Stimulated activated CD4-positive, alpha-beta T cell treated with anti-CD3 and anti-CD28 coated beads, Interleukin-4, amount 100 ng/mL, for 48 hours (primary cell): ENCODE measurements at places on chromosomes 16 and 17.

DNA sequence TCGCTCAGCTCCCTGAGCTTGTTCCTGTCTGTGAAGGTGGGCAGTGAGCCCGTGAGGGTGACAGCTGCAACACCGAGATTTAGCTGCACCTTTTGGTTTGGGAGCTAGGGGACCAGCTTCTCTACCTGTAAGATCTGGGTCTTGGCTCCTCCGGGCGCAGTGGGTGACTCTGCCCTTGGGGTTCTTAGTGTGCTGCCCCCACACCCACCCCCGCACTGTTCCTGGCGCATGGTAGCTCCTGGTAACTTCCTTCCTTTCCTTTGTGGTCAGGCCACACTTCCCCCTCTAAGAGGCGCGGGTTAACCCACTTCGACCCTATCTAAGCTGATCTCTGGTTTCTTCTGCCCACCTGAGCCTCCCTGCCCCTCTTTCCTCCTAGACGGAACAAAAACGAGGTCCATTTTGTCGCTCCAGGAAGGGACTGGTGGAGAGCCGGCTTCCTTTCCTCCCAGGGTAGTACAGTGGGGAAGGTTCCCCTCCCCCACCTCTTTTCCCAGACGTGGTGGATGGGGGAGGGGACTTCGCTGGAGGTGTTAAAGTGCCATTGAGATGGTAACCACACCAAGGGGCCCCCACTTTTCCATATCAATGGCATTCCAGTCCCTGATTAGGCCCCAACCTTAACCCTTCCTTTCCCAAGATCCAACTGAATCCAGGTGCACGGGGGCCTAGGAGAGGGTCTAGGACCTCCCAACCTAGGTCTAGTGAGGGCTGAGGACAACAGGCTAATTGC lies 4.6 kb upstream of the CLDN9 start:
- DNase-seq, result no peak

- no peak for DNase-seq
Observed at GRCh38 chr16:28897826-28898225, 19.5 kb downstream of the ATP2A1 start.

DNA sequence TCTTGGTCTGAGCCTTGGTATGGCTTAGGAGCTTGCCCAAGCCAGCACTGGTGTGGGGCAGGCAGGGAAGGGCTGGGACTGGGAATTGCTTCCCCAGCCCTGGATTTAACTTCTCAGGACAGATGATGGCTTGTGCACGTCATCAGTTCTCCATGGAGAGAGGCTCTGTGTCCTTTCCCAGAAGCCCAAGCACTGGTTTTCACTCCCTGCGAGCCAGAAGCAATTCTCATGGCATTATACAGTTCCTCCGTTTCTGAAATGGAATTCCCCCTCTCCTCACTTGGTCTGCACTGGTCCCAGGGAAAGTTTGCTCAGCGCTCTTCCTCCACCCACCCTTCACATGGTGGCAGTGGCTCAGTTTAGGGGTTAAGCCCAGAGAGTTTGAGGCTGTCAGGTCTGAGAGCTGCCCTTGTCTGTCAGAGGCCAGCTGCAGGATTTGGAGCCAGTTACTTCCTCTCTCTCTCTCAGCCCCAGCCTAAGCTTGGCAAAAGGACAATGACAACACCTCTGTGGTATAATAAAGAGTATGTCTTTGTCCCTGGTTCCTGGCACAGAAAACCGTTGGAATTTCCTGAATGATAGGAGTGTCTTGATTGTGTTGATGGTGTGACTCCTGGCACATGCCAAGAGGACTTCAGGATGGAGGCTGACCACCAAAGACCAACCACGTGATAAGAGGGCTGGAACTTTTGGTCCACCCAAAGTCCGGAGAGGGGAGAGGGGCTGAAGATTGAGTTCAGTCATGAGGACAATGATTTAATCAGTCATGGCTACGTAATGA lies 219.6 kb upstream of the TNRC6C start:
- DNase-seq, result no peak

- no peak for DNase-seq
Observed at GRCh38 chr16:12063004-12063395, 86.5 kb downstream of the SNX29 start.

DNA sequence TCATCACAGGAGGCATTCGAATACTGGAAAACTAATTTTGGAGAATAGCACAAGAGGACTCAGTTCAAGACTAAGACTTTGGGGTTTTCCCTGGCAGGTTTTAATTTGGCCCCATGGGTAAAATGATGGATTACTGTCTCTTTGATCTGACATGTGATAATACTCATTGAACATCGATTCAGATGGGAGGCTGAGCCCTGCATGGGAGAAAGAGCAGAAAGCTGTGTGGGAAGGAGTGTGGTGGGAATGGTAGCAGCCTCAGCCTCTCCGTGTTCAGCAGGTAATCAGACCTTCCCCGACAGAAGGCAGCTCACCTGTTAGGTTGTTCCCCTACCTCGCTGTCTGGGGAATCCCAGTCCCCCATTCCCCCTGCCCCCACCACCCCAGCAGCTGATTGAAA lies 124.7 kb upstream of the TNRC6C start:
- no peak for DNase-seq

GRCh38 chr16:87395181-87395842 lies 3.2 kb downstream of the MAP1LC3B start:
- DNase-seq, result no peak

GRCh38 chr17:48787828-48788227 lies 29.2 kb downstream of the TTLL6 start:
- no peak for DNase-seq

GRCh38 chr16:85293904-85294642 lies 181.8 kb upstream of the CIBAR2 start:
- DNase-seq, result no peak

- DNase-seq, result peak; percentile 26
Observed at GRCh38 chr16:10949424-10949970, 5.1 kb downstream of the CLEC16A start.

GRCh38 chr16:58499615-58500351 lies at the start of gene NDRG4:
TSS of gene NDRG4 (plus strand) at chr16:58500143. CDS start at chr16:58500249, 106 bp downstream.
- DNase-seq, result no peak

- no peak for DNase-seq
Observed at GRCh38 chr16:15572329-15573001, 70.5 kb downstream of the MARF1 start.

- DNase-seq, result no peak
Observed at GRCh38 chr17:57102122-57102521, 17.1 kb downstream of the AKAP1 start.

- DNase-seq, result no peak
Observed at GRCh38 chr17:28724500-28725165, 1.4 kb downstream of the TLCD1 start.

DNA sequence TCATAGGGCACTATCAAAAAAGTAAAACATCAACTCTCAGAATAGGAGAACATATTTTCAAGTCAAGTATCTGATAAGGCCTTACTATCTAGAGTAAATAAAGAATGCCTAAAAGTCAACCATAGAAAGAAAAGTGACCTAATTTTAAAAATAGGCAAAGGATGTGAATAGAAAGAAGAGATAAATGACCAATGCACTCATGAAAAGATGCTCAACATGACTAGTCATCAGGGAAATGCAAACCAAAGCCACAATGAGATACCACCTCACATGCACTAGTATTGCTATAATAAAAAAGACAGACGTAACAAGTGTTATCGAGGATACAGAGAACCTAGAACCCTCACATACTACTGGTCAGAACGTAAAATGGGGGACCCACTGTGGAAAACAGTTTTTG lies 90.8 kb downstream of the DYNLRB2 start:
- no peak for DNase-seq

- no peak for DNase-seq
Observed at GRCh38 chr17:29085223-29085622, 42.3 kb downstream of the PIPOX start.

- no peak for DNase-seq
Observed at GRCh38 chr17:42571435-42572225, 4.7 kb downstream of the MLX start.

GRCh38 chr17:15941781-15942180 lies 3.1 kb upstream of the ADORA2B start:
- DNase-seq, result no peak

GRCh38 chr16:52912565-52913173 lies 140.0 kb downstream of the CHD9NB start:
- peak; percentile 15 for DNase-seq

DNA sequence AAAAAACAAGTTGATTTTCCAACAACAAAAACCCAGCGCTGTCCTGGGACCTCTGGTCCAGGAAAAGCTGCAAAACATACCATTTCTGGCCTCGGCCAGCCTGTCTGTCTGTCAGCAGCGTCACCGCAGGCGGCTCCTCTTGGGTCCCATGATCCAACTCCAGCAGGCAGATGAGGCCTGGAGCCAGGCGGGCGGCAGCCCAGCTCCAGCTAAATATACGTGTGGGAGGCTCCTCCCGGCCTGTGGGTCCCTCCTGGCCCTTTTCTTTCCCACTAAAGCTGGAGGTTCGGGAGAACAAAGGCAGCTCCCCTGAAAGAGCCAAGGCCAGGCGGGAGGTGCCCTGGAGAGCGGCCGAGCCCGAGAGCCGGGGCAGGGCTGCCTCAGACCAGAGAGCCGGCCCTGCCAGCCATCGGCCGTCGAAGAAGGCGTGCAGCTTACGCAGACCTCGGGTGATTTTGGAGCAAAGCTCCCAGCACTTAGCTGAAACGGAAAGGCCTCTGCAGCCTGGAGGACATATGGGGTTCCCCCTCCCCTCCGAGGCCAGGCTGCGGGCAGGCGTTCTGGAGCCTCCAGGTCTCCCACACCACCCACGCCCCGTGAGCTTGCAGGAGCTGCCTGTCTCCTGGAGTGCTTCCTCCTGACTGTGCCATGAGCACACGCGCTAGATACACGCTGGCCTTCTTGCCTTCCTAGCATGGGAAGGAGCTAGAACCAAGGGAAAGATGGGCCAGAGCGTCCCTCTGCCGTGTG lies 19.9 kb upstream of the JPH3 start:
- no peak for DNase-seq

GRCh38 chr16:85998171-85998867 lies 99.4 kb downstream of the IRF8 start:
- DNase-seq, result no peak

DNA sequence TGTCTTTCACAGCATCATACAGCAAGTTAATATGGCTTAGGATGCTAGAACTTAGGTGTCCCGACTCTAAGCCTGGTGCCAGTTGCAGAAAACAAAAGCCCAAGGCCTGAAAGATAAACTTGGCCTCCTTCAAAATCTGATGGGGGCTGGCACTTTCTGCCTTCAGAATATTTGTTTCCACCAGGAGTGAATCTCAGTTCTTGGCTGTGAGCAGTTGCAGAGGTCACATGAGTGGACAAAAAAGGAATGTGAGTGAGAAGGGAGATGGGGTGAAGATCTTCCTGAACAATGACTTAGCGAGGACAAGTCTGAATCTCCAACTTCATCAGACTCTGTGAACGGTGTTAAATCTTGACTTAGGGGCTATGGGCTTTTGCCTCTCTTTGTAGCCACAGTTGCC lies 46.6 kb downstream of the HOXB1 start:
- no peak for DNase-seq

- no peak for DNase-seq
Observed at GRCh38 chr17:62718429-62718828, 89.7 kb downstream of the MARCHF10 start.

GRCh38 chr16:68548947-68549346 lies 9.9 kb downstream of the ZFP90 start:
- DNase-seq, result no peak

GRCh38 chr16:11819798-11820197 lies 22.7 kb upstream of the ZC3H7A start:
- no peak for DNase-seq

- no peak for DNase-seq
Observed at GRCh38 chr16:56610609-56611111, 2.3 kb downstream of the MT2A start.

DNA sequence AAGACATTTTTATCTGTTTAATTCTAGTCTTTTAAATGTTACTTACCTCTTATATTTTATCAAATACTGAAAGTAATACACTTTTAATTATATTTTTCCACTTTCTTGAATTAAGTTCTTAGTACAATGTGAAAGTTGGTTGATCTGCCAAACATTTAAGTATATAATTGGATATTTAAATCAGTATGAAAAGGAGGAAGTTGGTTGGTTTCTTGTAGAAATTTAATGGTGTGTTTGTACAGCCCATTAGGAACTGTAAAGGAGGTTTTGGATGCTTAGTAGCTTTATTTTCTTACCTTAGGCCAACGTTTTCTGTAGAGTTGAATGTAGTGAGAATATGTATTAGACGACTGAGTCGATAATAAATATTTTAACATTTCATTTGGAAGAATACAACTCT lies 5.4 kb downstream of the NFATC3 start:
- no peak for DNase-seq

DNA sequence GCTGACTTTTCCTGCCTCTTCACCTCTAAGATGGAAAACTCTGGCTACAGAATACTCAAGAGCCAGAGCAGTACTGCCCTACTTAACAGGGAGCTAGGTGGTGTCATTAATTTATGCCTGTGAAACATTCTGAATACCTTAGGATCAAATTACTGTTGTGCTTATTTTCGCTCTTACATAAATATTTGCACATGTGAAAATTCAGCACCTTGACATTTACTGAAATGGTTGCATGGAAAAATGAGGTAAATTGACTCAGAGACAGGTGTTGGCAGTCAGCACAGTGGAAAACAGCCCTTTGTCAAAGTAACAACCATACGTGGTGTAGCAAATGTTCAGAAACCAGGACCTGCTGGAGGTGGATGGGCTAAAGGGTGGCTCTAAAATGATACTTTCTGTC lies 193.6 kb downstream of the CDH8 start:
- DNase-seq, result no peak

DNA sequence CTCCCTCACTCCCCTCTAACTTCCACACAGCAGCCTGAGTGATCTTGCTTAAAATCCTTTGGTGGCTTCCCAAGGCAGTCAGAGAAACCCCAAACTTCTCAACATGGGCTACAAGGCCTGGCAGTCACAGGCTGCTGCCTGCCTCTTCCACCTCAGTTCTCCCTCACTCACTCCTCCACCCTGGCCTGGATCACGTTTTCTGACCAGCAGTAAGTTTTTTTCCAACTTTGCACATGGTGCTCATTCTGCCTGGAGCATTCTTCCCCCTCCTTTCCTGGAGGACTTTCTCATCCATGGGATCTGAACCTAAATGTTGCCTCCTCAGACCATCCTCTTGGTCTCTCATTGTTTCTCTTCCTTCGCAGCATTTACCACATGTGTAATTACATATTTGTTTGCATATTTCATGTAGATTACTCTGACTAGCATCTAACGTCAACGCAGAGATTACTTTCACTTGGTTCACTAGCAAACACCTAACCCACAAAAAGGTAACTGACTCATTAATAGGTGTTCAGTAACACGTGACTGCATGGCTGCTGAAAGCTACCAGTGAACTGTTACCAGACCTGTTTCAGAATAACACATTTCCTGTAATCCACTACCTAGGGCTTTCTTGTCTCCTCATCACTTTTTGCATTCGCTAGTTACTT lies 17.1 kb downstream of the GNA13 start:
- DNase-seq, result no peak

- no peak for DNase-seq
Observed at GRCh38 chr17:44541884-44542581, 15.3 kb upstream of the FZD2 start.
